HepG2 (cell line): ENCODE measurements at places on chromosomes 7 and 10. TPM values are rescaled to one million over a fixed set of nuclear protein-coding genes. Genes with fewer than 3 reads are reported as not detected.
A peak's percentile ranks its signal among the peaks of the same experiment; 100 is the strongest.

ZSCAN21 gene
- 10.0 and 11.8 TPM in 2 replicates for total RNA-seq

CYP2C8 gene
- total RNA-seq, result 0.09 TPM in 1 of 2 replicates, not detected in the other

DNA sequence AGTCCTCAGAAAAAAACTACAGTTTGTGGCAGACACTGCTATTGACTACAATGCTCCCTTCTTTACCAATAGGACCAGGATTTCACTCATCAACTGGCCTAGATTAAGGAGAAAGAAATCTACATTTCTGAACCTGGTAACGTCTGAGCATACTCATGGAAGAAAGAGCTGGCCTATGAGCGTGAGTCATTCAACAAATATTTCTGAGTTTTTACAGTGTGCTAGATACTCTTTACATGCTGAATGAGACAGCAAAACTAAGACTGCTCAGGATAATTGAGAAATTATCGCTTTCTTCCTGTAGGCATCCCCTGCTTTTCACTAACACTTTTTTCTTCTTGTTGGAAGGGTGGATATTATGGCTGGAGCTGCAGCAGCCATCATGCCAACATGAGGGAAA is 609.7 kb downstream of the TNS3 start:
- no peak overlapping the region for H3K27ac ChIP-seq
- no peak for DNase-seq
- H3K4me3 ChIP-seq, result no peak overlapping the region
- no peaks in the 10 kb centered on the region for H3K4me1 ChIP-seq
- H3K36me3 ChIP-seq, result no peaks in the 10 kb centered on the region
- H3K27me3 ChIP-seq, result no peaks in the 10 kb centered on the region

DNA sequence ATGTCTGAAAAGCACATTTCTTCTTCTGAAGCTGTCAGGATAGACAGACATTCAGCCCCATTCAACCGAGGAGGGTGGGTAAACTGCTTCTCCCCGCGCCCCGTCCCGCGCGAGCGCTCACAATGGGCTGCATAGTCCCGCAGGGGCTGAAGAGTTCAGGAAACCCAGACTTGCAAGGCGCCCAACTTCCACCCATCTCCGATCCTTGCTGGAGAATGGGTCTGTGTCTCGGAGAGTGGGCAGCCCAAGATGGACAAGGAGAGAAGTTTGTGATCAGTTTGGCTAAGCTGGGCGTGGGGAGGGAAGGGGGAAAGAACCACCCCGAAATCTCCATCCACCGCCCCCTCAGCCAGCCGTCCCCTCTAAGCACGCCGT is 686 bp downstream of the AASS start:
- peak overlapping the region; percentile 72 for H3K27ac ChIP-seq
- no peaks in the 10 kb centered on the region; the same call in 2 of the 3 replicates for H3K27me3 ChIP-seq
- no peaks in the 10 kb centered on the region for H3K36me3 ChIP-seq
- peak overlapping the region; percentile 89 for H3K4me3 ChIP-seq
- no peak for DNase-seq
